Fibroblast of upper back skin (primary cell): ENCODE measurements at places on chromosomes 3 and 15.

DNA sequence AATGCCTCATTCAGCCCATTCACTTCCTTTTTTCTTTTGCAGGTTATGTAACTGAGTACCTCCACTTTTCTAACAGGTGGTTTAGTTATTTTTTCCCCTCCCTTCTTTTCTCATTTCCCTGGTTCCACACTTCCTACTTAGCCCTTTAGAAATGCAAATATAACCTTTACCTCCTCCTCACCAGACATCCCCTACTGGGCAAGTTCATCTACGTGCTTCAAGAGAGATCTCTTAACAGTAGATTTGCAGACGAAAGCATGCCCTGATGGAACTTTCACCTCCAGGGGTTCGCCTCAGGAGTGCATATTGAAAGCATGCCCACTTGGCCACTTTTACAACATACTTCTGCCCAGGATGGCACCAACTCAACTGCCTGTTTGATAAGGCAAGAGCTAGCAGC, 314.1 kb upstream of the LRRC3B start:
- no peak for DNase-seq

DNA sequence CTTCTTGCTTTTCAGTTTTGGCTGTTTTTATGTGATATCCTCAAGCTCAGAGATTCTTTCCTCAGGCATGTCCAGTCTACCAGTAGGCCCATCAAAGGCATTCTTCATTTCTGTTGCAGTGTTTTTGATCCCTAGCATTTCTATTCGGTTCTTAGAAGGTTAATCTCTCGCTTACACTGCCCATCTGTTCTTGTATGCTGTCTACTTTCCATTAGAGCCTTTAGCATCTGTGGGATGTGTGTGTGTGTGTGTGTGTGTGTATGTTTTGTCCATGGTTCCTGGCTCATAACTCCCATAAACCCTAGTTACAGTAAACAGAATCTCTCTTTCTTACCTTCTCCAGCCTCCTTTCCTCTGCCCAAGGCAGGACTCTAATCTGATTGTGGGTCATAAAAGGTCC, 5.1 kb upstream of the SLC22A13 start:
- no peak for DNase-seq

DNA sequence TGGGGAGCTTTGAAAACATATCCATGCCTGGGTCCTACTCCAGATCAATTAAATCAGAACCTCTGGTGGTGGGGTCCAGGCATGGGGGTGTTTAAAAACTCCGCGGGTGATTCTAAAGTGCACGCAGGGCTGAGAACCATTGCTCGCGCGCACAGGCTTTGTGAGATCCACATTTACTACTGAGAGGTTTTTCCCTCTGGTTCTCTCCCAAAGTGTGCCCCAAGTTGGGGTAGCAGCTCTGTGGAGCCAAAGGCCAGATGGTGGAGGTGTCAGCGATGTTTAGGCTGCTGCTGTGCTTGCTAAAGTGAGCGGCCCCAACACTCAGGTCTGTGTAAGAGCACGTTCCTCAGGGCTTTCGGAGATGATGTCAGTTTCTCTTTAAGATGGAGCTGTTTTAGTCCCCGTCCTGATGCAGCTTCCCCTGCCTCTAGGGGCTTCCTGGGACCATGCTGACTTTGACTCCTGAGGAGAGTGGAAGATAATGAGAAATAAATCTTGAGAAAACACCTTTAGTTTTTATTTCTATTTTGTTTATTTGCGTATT, 13.4 kb upstream of the MAGEF1 start:
- no peak for DNase-seq

DNA sequence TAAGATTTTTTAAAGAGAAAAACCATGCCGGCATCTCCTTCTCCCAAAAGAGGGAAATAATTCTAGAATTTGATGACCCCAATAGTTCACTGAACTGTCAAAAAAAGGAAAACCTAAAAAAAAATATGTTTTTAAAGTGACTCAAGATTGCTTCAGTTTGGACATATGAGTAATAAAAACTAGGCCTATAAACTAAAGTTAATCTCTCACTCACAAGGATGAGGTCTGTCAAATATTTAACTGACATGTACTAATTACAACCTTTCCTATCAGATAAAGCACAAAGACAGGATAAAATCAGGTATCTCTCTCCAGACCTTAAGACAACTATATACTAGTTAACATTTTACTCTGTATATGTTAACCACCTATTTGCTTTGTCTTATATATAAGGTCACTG, 231.9 kb downstream of the NSUN3 start:
- no peak for DNase-seq

GRCh38 chr3:58529516-58530353, 7.3 kb downstream of the ACOX2 start:
- DNase-seq, result no peak

GRCh38 chr15:38558372-38559059, 6.1 kb downstream of the RASGRP1 start:
- DNase-seq, result peak; percentile 89

- DNase-seq, result no peak
Observed at GRCh38 chr3:53229171-53229570, 26.7 kb downstream of the TKT start.

DNA sequence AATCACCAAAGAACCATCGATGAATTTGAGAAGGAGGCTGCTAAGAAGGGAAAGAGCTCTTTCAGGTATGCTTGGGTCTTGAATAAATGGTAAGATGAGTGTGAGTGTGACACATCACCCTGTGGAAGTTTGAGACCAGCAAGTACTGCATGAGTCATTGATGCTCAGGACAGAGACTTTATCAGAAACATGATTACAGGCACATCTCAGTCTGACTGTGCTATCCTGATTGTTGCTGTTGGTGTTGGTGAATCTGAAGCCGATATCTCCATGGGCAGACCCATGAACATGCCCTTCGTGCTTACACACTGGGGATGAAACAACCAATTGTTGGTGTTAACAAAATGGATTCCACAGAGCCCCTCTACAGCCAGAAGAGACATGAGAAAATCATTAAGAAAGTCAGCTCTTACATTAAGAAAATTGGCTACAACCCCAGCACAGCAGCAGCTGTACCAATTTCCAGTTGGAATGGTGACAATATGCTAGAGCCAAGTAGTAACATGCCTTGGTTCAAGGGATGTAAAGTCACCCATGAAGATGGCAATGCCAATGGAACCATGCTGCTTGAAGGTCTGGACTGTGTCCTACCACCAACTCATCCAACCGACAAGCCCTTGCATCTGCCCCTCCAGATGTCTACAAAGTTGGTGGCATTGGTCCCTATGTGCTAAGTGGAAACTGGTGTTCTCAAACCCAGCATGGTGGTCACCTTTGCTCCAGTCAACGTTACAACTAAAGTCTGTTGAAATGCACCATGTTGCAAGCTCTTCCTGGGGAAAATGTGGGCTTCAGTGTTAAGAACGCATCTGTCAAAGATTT, 20.5 kb downstream of the TM4SF4 start:
- DNase-seq, result peak; percentile 64

DNA sequence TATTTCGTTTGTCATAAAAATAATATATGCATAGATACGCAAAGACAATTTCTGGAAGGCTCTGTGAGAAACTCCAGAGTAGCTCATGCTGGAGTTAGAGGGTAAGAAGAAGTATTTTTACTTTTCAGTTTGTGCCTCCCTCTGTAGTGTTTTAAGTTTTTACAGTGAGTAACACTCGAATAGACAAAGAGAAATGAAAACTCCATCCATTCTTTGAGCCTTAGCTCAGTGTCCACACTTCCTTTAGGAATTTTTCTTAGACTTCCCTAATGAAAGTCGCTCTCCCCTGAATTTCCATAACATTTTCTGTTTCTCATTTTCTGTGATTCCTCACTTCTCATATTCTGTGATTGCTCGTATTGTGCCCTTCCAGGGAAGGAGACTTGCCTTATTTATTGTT, 2.1 kb downstream of the BLOC1S6 start:
- no peak for DNase-seq

DNA sequence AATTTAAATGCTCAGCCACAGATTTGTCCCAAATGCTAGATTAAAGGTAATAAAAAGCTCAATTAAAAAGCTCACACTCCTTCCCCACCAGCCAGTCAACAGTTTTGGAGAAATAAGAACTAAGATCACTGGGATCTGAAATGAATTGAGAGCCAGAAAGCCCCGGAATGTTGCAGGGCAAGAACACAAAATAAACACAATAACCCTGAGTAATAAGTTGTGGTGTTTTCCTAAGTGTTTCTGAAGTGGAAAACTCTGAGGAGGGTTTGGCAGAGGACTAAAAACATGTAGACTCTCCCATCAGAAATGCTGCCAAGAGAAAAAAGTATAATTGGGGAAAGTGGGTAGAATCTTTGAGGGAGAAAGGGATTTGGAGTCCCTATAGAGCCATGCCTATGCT, 127.8 kb downstream of the ABI3BP start:
- DNase-seq, result no peak

- no peak for DNase-seq
Observed at GRCh38 chr15:28037969-28038590, 61.0 kb downstream of the OCA2 start.

DNA sequence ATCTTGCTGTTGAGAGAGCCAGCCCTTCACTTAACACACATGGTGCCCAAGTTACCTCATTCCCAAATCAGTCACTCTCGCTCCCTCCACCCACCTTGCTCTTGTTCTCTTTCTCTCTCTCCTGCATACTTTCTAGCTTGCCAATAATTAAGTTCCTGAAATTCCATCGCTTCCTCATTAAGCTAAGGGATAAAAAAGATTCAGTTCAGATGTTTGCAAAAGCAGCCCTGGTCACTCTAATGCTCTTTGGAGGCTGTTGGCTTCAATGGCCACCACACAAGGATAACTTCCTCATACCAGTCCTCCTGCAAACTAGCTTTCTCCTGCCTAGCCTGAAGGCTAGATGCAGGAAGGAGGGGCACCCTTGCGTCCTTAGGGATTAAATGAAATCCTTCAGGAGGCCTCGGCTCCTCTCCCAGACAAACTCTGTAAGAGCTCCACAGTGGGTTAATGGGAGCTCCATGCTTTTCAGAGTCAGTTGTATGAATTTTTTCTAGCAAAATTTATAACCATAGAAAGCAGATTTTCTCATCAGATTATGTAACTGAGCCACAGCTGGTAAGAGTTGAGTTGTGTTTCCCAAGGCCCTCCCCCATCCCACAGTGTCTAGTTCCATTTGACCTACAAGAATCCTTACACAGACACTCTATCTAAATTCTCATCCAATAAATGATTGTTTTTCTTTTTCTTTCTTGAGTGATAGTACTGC, 176.6 kb upstream of the TRIM42 start:
- DNase-seq, result no peak

GRCh38 chr3:172511783-172512762, 11.2 kb downstream of the TNFSF10 start:
- DNase-seq, result peak; percentile 32

DNA sequence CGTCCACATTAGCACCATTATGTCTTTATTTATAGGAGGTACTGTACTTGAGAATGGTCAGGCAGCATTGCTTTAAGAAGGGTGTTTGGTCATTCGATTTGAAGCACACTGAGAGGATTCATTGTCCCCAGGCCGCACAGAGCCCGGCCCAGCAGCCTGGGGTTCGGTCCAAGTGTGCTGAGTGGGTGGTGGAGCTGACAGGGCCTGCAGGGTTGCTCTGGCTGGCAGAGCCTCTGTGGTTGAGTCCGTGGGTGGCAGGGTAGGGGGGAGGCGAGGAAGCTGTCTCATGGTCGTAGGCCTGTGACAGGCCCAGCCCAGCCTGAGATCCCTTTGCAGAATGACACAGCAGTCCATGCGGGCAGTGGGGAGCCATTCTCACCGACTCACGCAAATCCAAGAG, 227.7 kb upstream of the TOPAZ1 start:
- DNase-seq, result no peak
